ENCODE measurements at places on chromosomes 5 and 9.

GRCh38 chr5:154937186-154937717 is 759 bp downstream of the GEMIN5 start:
- DNase-seq = no peak

GRCh38 chr5:54713923-54714581 is 196.5 kb downstream of the SNX18 start:
- no peak for DNase-seq

DNA sequence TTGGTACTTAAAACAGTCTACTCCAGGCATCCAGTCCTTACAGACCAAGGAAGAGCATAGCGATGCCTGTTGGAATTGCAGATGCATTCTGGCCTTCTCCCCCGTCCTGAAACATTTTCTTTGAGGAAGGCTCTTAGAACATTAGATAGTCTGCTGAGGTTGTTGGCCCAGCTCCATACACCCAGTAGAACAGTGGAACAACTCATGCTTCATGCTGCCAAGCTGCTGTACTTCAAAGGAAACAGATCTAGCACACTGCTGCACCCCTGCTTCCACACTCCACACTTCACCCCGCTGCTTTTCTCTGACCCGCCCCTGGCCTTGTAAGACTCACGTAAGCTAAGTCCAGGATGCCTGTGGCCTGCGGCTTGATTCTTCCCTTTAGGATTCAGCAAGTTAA is 33.4 kb upstream of the NCS1 start:
- no peak for DNase-seq

- DNase-seq = no peak
Observed at GRCh38 chr5:138096363-138096762, 12.5 kb downstream of the WNT8A start.

DNA sequence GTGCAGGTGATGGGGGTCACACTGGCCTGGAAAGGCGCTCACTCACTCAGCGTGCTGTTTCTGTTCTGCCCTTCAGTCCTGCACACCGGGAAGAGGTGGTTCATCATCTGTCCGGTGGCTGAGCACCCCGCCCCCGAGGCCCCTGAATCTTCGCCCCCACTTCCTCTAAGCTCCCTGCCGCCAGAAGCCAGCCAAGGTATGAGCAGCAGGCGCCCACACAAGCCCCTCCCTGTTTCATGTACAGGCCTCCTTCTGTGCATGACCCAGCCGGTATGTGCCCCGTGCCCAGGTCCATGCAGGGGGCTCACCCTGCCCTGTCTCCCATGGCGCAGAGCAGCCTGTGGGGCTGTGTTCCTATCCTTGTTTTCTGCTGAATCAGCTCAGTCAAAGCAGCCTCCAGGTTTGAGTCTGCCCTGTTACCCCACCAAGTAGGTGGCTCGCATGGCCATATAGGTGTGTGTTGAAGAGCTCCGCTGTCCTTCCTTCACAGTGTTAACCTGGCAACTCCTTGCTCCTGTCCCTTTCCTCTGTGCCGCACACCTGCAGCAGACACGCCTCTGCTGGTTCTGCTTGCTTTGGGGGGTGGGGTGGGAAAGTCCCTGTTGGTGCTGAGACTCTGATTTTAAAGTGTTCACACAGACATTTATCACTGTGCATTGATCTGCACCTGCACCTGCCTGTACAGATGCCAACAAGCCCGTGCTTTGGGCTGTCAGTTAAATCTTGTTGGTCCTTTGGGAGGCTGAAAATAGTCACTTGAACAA is 84.8 kb downstream of the WNK2 start:
- no peak for DNase-seq

GRCh38 chr5:56106837-56107236 is 112.1 kb upstream of the IL6ST start:
- no peak for DNase-seq

GRCh38 chr5:24916863-24917262 is 272.1 kb upstream of the CDH10 start:
- no peak for DNase-seq

- no peak for DNase-seq
Observed at GRCh38 chr5:154766558-154767281, 11.5 kb downstream of the LARP1 start.

DNA sequence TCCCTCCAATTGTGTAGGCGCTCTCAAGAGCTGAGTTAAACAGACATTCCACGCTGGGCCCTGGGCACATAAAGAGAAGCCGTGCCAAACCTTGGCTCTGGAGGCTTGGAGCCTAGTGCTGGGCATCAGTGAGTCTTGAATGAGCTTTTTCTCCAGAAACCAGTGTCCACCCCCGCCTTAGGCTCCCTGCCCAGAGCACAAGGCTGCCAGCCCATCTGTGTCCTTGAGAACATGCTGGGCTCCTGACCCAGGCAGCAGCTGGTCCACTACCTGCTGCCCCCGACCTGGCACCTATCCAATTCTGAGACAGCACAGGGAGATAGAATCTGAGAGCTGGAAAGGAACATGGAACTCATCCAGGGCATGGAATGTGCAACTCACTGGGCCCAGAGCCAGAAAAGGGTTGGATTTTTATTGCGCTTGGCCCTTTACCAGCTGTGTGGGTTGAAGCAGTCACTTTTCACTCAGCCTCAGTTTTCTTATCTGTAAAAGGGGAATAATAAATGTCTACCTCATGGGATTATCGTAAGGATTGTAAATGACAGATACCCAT is 92.4 kb upstream of the CPLX2 start:
- no peak for DNase-seq

- DNase-seq = no peak
Observed at GRCh38 chr5:173839117-173839713, 48.9 kb upstream of the CPEB4 start.

DNA sequence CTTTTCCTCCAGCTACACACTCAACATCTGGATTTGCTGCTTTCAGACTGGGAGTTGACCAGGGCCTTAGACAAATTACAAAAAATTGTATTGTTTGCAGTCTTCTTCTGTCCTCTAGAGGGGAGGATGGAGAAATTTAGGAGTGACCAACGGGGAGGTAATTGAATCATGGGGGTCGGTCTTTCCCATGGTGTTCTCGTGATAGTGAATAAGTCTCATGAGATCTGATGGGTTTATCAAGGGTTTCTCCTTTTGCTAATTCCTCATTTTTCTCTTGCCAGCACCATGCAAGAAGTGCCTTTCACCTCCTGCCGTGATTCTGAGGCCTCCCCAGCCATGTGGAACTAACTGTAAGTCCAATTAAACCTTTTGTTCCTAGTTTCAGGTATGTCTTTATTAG is 4.2 kb downstream of the IFNA8 start:
- no peak for DNase-seq

- no peak for DNase-seq
Observed at GRCh38 chr9:132754236-132754635, 84.0 kb downstream of the GTF3C4 start.

DNA sequence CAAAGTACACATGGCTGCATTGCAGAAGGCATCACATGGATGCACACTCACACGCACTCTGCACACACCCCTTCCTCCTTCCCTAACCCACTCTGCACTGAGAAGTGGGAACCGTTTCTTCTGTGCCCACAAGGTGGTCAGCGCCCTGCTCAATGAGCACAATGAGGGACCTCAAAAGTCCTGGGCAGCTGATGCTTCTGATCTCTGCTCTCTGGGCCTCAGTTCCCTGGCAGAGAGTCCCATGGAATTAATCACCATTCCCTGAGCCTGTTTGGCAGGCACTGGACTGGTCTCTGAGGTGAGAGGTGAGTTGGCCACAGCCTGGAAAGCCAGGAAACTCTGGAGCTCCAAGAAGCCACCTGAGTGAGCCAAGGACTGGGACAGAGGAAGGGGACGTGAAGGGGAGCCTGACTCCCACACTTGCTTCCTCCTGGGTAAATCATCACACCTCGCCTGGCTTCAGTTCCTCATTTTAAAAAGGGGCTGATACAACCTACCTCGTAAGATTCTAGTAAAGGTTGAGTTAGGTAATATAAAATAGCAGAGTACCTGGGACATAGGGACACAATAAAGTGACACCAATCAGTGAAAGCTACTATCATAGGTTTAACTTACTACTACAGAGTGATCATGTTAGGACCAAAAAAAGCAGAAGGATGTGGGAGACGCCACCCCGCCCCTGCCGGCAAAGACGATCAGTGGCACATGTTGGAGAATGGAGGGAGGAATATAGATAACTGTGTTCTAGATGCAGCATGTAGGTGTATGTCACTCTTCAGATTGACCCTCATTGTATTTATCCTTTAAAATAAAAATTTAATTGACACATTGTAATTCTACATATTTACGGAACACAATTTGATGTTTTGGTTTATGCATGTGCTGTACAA is 21.1 kb upstream of the IGFBPL1 start:
- no peak for DNase-seq

DNA sequence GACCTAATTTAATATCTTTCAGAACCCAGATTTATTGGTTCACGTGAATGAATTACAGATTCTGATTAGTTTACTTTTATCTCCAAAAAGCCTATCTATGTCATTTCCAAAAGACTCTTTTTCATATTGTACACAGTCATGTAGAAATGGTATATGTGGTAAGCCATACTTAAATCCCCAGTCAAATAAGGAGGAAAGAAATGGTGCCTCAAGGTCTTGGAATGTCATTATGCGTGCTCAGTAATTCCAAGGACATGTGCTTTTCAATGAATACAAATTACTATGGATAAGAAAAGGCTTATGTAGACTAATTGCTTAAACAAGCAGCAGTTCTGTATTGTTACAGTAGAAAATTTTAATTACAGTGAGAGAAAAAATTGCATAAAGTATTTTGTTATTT is 64.1 kb upstream of the TYRP1 start:
- no peak for DNase-seq

- no peak for DNase-seq
Observed at GRCh38 chr9:105198023-105198422, 46.4 kb upstream of the SLC44A1 start.

GRCh38 chr5:147391781-147392180 is 118.1 kb downstream of the DPYSL3 start:
- no peak for DNase-seq

DNA sequence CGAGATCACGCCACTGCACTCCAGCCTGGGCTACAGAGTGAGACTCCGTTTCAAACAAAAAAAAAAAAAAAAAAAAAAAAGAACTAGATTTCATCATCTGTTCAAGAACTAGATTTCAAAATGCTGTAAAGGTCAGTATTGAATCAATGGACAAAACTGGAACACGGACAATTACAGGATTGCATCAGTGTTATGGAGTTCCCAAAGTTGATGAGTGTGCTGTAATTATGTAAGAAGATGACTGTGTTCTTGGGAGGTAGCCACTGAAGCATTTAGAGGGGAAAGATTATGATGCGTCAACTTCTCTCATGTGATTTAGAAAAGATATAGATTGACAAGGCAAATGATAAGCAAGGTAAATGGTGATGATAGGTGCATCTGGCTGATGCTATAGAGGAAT is 6.5 kb downstream of the FAM240B start:
- no peak for DNase-seq

- no peak for DNase-seq
Observed at GRCh38 chr5:134446938-134447337, 35.3 kb upstream of the CDKN2AIPNL start.

- no peak for DNase-seq
Observed at GRCh38 chr5:133612249-133612860, at the start of gene FSTL4. Gene FSTL4 (minus strand): TSS chr5:133612541.

DNA sequence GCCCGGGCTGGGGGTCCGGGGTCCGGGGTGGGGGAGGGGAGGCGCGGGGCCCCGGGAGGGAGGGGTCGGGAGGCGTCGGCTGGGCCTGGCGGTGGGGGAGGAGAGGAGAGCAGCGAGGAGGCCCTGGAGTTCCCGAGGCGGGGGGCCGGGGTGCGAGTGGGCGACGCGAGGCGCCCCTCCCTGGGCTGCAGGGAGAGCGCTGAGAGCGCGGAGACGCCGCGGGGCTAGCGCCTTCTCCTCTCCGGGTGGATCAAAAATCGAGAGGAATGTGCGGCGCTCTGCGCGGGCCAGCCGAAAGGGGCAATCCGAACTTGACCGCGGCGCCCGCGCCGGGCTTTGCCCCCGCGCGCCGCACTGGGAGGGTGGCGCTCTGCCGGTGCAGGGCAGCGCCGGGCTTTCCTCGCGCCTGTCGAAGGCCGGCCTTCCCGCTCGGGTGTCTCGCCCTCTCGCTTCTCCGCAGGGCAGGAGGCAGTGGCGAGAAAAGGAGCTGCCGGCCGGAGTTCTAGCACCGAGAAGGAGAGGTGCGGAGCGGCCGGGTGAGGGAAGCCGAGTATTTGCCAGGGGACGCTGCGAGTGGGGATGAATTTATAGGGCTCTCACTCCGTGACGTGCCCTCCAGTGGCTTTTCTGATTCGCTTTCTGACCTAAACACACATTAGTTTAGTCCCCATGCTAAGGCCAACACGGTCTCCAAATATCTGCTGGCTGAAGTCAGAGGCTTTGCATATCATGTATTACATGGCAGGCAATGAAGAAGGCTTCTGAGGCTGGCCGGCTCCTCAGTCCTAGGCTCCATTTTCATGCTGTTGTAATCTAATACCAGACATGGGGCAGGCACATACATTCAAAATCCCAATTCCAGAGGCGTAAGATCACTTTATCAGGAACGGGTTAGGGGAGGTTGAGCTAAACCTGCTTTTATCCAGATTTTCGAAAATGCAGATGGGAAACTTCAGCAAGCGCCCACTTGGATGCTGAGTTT is 503 bp upstream of the GDNF start:
- DNase-seq = no peak

DNA sequence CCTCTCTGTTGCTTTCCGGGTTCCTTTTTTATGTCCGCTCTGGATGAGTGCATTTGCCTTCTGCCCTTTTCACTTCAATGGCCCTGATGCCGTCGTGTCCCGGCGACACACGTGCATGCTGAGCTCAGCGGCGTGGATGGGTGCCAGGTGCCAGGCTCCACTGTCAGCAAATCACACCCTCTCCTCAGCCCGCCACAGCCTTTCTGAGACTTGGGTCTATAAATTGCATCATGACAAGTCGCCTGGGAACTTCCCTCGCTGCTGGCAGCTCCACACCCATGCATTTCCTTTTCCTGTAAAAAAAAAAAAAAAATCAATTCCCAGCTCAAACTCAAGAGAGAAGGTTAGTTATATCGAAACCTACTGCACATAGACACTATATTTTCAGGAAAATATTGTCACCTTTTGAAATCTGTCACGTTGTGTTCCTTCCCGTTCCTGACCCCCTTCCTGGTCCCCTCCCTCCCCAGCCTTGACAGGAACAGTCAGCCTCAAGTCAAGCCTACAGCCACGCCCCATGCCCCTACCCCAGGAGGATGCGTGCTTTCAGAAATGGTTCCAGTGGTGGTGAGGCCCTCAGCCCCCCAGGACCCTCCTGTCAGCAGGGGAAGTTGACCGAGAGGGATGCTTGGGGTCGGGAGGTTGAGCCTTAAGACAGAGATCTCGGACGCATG is 110.3 kb upstream of the PTCH1 start:
- no peak for DNase-seq

GRCh38 chr9:129258124-129258822 is 80.2 kb upstream of the IER5L start:
- peak; percentile 81 for DNase-seq

- DNase-seq = no peak
Observed at GRCh38 chr5:176772271-176773210, 37.8 kb upstream of the UNC5A start.

GRCh38 chr5:14830210-14831005 is 41.2 kb downstream of the ANKH start:
- DNase-seq = no peak
